ENCODE measurements at places on chromosomes 3 and 15.
A peak's percentile ranks its signal among the peaks of the same experiment; 100 is the strongest.

DNA sequence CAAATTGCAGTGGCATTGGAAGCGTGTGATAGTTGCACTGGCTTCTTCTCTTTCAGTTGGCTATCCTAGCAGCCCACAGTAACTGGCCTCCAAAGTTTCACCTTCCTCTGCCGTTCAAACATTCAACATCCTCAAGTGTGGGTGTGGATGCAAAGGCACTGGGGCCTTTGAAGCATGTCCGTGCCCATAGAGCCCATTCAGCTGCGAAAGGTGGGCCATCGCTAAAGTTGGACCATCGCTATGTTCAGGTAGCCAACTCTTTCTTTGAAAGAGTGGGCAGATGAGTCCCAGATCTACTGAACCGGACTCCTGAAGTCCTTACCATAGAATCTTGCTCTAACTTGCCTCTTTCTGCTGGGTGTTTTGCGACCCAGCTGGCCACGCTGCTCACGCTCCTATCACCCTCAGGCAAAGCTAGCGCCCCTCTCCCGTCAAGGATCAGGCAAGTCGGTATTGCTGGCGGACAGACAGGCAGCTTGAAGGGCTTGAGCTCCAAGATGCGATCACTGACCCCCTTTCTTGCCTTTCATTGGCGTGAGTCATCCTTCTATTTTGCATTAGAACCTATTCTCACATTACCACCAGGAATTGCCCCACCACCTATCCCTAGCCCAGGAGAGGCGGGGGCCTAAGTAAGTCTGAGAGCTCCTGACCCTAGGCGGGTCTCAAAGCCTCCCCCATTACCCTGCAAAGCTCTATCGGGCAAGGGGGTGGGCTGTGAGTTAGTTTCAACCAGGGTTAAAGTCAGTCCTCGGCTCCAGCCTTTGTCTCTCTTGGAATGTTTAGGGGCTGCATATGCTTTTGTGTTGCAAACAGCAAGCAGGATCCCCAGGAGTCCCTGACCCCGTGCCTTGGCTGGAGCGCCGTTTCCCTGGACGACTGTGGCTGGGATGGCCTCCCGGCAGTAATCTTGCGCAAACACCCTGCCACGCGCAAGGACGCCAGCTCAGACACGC lies 28.7 kb downstream of the ZIC4 start:
- DNase-seq: no peak

DNA sequence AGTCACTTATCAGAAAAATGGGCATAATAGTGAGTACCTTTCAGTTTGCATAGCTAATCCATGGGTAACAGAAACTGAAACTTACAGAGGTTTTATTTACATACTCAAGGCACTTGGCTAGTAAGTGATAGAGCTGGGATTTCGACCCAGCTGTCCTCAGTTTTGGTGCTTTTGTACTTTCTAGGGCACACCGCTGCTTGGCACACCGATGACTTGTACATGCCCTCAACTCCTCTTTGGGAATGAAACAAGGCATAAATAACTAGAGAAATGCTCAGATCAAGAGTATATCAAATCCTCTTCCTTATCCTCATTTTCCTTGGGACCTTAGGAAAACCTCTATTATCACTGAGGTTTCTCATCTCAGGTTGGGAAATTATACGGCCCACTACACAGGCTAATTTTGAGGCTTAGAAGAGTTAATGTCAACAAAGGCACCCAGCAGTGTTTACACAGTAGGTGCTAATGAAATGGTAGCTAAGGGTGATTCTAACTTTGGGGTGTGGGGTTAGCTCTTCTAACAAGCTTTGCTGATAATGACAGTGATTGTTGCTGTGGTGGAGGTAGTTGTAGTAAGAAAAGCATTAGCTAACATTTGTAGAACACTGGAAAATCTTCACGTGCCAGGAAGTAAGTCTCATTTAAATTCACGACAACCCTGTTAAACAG lies 20.3 kb upstream of the DGKG start:
- no peak for DNase-seq

DNA sequence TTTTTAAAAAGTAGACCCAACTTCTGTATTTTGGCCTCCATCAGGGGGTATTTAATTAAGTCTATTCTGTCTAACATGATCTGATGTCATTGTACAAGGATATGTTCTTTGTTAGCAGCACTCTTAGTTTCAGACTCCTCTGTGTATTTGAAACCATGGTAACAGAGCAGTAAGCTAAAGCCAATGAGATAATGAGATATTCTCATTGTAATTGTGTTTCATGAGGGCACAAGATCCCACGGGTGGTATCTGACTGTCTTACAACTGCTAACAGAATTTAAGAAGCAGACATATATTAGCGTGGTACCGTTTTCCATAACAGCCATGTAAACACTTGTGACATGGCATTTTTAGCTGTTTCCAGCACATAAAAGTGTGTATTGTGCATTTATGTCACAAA lies 251.2 kb upstream of the VEPH1 start:
- DNase-seq: no peak

GRCh38 chr3:187024536-187025226 lies 94.4 kb downstream of the ST6GAL1 start:
- no peak for DNase-seq

DNA sequence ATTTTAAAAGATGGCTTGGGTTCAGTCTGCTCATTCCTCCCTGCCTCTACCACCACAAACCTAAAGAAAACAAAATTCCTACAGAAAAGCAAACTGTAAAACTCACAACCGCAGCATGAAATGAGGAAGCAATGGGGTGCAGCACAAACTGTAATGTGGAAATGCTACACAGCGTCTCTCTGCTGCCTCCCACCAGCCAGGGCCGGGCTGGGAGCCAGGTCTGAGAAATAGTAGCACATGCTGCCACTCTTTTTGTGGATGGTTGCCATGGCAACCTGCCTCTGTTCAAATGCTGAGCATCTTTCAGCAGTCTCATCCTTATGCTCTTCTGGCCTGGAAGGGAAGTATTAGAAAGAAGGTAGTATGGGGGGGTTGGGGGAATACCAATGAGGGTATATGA lies 55.4 kb downstream of the EOMES start:
- DNase-seq: peak; percentile 93

DNA sequence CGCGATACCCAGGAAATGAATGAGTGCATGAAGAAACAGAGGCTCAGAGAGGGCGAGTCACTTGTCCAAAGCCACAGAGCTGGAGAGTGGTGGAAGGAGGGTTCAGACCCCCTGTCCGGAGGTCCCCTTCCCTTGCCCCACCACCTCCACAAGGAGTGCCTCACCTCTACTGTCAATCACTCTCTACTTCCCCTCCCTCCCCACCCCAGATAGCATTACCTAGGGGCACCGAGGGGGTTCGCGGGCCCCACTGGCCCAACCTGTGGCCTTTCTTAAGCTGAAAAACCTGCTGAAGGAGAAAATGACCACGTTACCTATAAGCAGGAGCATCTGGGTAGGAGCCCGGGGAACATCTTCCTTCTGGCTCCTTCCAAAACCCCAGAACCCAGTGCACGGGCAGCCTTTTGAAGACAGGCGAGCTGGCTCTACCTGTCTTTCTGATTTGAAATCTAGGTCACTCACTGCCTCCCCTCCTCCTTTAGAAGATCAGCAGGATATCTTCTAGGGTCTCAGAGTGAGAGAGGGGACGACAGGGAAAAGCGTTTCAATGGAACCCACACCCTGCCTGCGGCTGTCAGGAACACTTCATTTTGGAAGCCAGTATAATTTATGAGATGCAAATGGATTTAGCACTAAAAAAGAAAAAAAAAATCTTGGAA lies 89.9 kb upstream of the MEF2A start:
- no peak for DNase-seq

- DNase-seq: no peak
These were observed 77.5 kb upstream of the CADM2 start for GRCh38 chr3:84881288-84881687.

- DNase-seq: no peak
These were observed 87.8 kb downstream of the TOP2B start for GRCh38 chr3:25576831-25577454.

- DNase-seq: no peak
These were observed 67.0 kb downstream of the DAPK2 start for GRCh38 chr15:63979262-63979793.

DNA sequence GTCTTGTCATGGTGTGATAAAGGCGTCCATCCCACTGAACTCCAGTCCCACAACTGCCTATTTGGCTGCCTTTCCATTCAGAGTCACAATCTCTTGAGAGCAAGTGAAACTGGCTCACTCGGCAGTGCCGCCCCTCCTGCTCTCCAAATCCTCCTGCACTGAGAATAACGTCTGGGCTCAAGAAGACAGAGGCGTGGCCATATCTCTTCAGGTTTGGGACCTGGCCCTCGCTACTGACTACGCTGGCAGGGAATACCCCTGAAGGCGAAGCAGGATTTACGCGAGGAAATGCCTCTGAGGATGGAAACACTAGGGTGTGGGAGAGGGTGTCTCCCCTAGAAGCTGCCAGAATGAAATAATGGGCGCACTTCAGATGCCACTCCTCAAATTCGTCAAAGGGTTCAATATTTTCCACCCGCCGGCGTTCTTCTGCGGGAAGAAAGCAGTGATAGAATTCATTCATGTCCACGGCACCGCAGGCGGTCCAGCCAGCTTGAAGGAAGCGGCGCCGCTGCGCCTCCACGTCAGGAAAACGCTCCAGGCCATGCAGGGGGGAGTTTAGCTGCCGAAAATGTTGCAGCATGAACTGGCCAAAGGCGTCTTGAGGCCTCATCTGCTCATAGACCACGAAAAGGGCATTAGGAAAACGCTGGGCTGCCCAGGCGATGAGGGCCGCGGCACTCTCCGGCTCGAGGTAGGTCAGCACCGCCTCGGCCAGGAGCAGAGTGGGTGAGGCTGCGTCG lies 985 bp downstream of the LCMT2 start:
- peak; percentile 79 for DNase-seq

DNA sequence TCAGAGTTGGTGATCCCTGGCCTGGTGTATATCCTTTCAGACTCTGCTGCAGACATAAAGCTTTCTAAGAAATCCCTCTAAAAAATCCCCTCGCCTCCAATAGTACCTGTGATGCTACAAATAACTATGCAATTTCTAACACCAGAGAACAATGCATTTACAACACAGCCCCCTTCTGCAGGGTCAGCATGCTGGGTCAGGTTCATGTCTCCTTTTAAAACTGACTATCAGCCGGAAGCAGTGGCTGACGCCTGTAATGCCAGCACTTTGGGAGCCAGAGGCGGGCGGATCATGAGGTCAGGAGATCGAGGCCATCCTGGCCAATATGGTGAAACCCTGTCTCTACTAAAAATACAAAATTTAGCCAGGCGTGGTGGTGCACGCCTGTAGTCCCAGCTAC lies 77.0 kb upstream of the SPATA12 start:
- DNase-seq: no peak

- no peak for DNase-seq
These were observed 5.6 kb downstream of the ZBTB38 start for GRCh38 chr3:141373768-141374526.

GRCh38 chr3:122232485-122232884 lies 49.0 kb downstream of the CASR start:
- DNase-seq: no peak

DNA sequence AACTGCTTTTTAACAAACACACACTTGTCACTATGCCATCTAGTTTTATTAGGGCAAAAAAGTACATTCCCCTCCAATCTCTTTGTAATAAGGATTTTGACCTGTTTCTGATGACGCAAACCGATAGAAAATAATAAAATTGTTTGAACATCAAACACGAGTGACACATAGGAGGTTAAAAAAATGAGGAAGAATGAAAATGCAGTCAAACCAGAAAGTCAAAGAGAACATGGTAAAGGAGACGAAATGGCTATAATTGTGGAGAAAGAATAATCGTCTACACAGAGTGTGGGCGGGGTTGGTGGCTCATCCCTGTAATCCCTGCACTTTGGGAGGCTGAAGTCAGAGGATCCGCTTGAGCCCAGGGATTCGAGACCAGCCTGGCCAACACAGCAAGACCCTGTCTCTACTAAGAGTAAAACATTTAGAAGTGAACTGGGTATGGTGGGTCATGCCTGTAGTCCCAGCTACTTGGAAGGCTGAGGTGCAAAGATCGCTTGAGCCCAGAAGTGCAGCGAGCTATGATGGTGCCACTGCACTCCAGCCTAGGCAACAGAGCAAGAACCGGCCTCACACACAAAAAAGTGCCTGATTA lies 83.2 kb downstream of the MEIS2 start:
- DNase-seq: no peak

DNA sequence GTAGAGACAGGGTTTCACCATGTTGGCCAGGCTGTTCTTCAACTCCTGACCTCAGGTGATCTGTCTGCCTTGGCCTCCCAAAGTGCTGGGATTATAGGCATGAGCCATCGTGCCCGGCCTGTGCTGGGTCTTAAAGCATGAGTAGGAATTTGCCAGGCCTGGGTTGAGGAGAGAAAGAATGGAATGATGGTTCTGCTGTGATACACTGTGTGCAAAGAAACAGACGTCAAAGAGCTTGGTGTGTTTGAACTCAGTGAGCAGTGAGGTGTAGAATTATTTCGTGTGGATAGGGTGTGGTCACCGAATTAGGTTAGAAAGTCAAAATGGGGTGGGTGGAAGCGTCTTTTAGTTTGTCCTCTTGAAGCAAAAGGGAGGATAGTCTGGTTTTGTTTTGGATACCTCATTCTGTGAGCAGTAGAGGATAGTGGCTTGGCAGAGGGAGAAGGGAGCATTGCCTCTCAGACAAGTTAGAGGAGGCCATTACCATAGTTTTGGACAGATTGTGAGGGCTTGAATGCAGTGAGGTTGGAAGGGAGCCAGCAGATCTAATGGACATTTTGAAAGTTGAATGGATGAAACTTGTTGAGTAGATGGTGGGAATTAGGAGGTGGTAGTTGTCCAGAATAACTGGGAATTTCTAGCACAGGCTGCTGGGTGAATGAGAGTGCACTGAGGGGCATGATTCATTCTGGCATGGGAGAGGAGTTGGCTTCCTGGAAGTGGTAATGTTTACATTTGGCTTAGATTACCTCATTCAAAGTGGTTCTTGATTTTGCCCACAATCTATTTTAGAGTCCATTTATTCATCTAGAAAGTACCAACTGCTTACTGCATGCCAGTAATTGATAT lies 27.2 kb downstream of the AKAP13 start:
- DNase-seq: no peak

- no peak for DNase-seq
These were observed 85.3 kb upstream of the LIMD1 start for GRCh38 chr3:45509038-45509767.

GRCh38 chr3:99845999-99846398 lies 28.3 kb downstream of the CMSS1 start:
- no peak for DNase-seq

DNA sequence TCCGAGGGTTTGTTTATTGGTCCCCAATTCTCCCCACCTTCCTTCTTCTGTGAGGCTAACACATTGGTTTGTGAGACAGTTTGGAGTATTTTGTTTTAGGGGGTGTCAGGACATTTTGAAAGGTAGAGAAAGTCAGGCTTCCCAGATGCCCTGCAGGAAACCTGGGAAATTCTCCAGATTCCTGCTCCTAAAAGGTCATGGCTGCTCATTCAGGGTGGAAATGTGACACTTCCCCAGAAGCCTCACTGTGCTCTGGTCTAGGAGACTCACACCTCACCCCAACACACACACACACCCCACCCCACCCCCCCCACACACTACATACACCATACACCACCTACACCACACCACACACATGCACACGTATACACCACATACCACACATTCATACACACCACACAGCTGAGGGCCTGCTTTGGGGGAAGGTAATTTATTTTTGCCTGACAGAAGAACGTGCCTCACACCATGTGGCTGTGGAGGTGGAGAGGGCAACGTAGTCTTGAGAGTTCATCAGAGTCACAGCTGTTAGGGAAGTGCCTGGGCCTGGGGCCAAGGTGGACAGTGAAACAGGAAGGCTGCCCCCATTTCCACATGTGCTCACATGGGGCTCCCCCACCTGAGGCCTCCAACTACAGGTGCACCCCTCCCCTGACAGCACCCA lies 40.4 kb upstream of the LIMD1 start:
- no peak for DNase-seq

- DNase-seq: no peak
These were observed 317.8 kb downstream of the LPP start for GRCh38 chr3:188471723-188472122.

GRCh38 chr15:25053000-25053815 lies 98.4 kb downstream of the SNRPN start:
- DNase-seq: no peak

Measured in aorta (tissue), 5 donors.